Esophagus squamous epithelium (tissue), 5 donors: ENCODE measurements at places on chromosomes 1 and 21.

GRCh38 chr1:227928811-227929375 lies 18.8 kb downstream of the WNT9A start:
- no peak for DNase-seq

DNA sequence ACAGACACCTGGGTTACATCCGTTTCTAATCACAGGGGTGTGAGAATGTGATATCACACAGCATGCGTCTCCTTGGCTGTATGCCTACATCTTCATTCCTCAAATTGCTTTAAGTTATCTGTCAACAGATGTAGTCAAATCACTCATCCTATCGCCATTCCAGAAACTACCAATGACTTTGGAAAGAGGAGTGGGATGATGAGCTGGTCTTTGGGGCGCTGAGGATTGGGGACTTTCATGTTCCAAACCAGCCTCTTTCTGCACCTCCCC lies 104.8 kb downstream of the NAV1 start:
- DNase-seq = no peak

DNA sequence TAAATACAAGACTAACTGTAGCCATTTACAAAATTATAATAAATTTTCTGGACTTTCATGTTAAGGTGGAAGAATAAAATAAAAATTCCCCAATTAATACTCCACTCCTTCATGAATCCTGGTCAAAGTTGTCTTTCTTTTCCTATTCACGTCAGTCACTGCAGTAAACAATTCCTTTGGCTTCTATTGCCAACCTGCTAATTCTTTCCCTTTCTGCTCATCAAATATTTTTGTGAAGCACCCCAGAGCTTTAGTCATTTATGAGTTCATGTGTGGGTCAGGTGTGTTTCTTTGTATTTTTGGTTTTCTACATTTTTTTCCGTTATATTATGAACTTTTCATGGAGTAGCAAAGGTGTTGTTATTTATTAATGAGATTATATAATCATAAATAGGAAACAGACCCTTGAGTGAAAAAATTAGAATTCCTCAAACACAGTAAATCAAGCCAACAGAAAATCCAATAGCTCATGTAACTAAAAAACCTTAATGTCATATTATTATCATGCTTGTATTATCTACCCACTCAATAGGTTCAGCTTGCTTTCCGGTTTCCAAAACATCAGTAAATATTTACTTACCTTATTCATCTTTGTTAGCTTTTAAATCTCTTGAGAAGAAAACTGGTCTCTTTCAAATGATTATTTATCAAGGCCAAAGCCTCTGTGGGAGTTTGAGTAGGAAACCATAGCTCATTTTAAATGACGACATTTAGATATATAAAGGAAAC lies 29.6 kb upstream of the PLA2G4A start:
- no peak for DNase-seq

DNA sequence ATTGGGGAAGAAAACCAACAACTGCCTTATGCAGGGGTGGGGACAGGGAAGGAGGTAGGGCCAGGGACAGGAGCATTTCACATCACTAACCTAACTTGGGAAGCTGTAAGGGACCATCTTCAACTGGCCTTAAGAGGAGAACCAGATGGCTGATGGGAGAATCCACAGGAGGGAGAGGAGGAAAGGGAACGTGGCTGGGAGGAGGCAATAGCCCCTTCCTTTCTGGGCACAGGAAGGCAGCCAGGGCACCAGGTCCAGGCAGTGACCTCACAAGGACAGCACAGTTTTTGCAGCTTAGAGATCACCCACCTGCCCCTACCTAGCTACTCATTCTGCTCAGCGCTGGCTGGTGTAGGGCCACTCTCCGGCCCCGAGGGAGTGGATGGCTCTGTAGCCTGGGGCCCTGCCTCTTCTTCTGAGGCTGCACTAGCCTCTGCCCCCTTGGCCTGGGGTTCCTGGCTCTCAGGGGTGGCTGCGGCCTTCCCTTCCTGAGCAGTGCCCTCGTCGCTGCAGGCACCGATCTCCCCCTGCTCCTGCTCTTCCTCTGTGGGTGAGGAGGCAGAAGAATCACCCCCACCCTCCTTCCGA lies 1.7 kb downstream of the MARCKSL1 start:
- DNase-seq = no peak

GRCh38 chr1:228814176-228814575 lies 78.9 kb downstream of the RHOU start:
- no peak for DNase-seq

DNA sequence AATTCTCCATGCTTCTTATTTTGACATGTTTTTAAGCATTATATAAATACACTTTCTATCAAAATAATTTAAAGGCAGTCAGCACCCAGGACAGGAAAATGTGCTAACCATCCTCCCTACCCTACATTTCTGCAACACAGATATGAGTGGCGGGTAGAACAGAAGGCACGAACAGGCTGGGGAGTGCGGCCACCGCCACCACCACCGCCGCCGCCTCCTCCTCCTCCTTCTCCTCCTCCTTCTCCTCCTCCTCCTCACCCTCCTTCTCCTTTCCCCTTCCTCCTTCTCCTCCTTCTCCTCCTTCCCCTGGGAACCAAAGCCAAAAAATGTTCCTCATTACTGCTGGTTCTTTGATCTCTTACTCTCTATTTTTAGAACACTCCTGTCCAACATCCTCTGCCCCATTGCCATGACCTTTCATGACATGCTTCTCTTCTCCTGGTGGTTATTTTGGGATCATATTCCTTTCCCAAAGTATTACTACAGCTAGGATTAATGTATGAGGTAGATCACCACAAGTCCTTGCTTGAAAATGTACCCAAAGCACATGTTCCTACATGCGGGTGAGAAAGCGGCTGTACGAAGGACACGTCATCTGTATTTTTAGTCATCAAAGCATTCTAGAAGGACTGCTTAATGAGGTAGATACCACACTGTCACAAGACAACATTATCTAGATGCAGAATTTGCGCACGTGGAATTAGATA lies 24.5 kb upstream of the CCN1 start:
- DNase-seq = no peak

DNA sequence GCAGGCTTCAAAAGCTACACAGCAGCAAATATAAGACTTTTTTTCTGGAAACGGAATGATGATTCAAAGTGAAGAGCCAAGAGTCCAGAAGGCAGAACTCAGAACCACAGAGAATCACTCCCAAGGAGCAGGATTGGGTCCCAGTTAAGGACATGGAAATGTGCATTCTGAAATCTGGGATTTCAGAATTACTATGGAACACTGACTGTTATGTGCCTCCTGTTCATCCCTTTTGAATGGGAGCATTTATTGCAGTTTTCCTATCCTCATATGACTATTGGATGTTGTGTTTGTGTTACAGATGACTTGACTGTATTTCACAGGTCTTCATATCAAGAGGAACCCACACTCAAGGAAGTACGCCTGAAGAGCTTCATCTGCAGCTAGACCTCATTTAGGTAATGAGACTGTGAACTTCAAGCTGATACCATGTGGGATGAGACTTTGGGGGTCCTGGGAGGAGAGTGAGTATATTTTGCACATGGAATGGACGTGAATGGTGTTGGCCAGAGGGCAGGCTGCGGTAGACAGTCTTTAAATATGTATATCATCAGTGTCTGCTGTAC lies 17.1 kb upstream of the CAP1 start:
- no peak for DNase-seq

GRCh38 chr1:63798284-63798683 lies 24.5 kb downstream of the ROR1 start:
- no peak for DNase-seq

DNA sequence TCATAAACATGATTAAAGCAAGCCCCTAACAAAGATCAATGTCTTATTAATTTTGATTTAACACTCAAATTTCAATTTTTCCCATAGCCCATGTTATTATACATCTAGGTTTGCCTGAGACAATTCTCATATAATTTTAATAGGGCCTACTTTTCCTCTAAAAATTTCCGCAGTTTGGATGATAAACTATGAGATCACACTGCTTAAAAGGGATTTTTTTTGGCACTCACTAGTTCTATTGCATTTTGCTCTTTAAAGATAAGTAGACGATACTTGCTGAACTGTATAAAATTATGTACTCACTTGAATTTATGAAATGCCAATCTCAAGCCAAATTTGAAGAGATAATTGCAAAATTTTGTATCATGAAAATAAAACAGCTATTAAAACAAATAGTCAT lies 480.4 kb upstream of the ZRANB2 start:
- no peak for DNase-seq
